ENCODE measurements at places on chromosomes 13 and 19. TPM values are rescaled to one million over a fixed set of nuclear protein-coding genes. Genes with fewer than 3 reads are reported as not detected.

SOX21 gene
- total RNA-seq, result not detected

DNA sequence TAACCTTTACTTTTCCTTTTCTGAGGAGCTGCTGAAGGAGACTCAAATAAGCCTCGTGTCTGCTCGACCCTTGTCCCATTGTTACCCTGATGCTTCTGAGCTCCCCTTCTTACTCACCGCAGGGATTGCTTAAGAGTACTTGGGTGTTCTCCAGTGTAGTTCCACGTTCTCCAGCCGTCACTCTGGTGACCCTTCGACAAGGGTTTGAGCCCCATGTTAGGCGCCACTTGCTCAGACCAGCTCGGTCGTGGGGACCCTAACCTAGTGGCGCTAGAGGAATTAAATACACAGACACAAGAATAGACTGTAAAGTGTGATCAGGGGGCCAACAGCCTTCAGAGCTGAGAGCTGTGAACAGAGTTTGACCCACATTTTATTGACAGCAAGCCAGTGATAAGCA lies 10.3 kb downstream of the ZNF480 start:
- H3K4me1 ChIP-seq, result no peaks in the 10 kb centered on the region
- H3K4me3 ChIP-seq, result peak overlapping the region; percentile 88
- no peak overlapping the region for H3K27ac ChIP-seq
- no peak for DNase-seq
- peaks cover 88% of the 10 kb centered on the region for H3K36me3 ChIP-seq

GRCh38 chr13:28582225-28582891 lies 76.6 kb upstream of the POMP start:
- DNase-seq, result no peak
- H3K4me1 ChIP-seq, result peaks cover 67% of the 10 kb centered on the region
- H3K27me3 ChIP-seq, result peaks cover 5% of the 10 kb centered on the region
- H3K27ac ChIP-seq, result peak overlapping the region; percentile 90
- no peak overlapping the region for H3K4me3 ChIP-seq

GRCh38 chr19:46284635-46285034 lies 12.2 kb upstream of the HIF3A start:
- peaks cover 17% of the 10 kb centered on the region for H3K4me1 ChIP-seq
- DNase-seq, result no peak

DNA sequence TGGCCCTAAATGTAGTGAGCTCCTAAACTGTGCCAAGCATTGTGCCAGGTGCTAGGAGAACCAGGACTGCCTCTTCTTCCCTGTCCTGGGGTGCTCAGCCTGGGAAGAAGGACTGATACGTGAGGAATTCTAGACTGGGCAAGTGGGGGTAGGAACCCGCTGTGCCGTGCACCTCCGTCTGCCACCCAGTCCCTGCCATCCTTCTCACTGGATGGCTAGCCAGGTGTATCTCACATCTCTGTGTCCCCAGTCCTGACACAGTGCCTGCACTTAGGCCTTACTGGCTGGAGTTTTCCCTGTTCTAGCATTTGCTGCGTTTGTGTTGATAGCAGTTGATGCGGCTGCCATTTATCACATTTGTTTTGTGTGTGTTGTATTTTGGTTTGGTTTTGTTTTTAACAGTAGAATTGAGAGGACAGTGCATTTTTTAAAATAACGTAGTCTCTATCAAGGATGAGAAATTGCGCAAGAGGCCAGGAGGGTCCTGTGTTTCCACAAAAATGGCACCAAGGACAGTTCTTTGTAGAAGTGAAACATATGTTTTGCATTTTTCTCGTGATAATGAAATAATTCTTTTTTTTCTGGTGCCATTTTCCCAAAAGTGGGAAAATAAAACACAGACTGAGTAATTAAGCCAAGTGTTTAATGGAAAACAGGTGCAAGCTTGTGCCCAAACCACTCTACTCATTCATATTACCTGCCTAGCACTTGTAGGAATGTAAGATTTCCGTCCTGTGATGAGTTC lies 4.7 kb upstream of the GPR183 start:
- H3K4me3 ChIP-seq, result no peak overlapping the region
- DNase-seq, result no peak
- H3K4me1 ChIP-seq, result peaks cover 20% of the 10 kb centered on the region
- peaks cover 12% of the 10 kb centered on the region for H3K36me3 ChIP-seq
- peaks cover 3% of the 10 kb centered on the region for H3K27me3 ChIP-seq

GRCh38 chr13:94239135-94239534 lies 240.3 kb downstream of the DCT start:
- H3K27ac ChIP-seq, result no peak overlapping the region
- H3K36me3 ChIP-seq, result no peaks in the 10 kb centered on the region
- no peak for DNase-seq
- H3K4me1 ChIP-seq, result peaks cover 21% of the 10 kb centered on the region

PBX4 gene
- total RNA-seq, result 0.82 TPM

COL5A3 gene
- 0.05 TPM for total RNA-seq

DNA sequence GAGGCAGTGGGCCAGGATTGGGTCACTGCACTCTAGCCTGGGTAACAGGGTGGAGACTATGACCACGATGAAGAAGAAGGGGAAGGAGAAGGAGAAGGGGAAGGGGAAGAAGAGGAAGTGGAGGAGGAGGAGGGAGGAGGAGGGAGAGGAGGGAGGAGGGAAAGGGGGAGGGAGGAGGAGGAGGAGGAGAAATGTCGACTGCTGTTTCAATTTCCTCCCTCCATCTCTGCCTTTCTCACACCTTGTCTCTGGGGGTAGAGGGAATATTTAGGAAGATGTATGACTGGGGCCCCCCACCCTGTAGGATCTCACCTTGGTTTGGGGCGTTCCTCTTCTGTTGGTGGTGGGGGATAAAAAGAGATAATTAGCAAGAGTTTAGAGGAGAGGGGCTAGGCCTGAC lies 3.8 kb downstream of the TNNT1 start:
- peaks cover 4% of the 10 kb centered on the region for H3K36me3 ChIP-seq
- H3K4me3 ChIP-seq, result no peak overlapping the region
- DNase-seq, result no peak
- H3K27ac ChIP-seq, result no peak overlapping the region
- H3K27me3 ChIP-seq, result peaks cover 17% of the 10 kb centered on the region
- no peaks in the 10 kb centered on the region for H3K4me1 ChIP-seq

GRCh38 chr19:35061583-35062373 lies 20.3 kb downstream of the HPN start:
- H3K36me3 ChIP-seq, result no peaks in the 10 kb centered on the region
- no peak overlapping the region for H3K4me3 ChIP-seq
- no peak for DNase-seq
- no peak overlapping the region for H3K27ac ChIP-seq

LAIR2 gene
- not detected for total RNA-seq

DNA sequence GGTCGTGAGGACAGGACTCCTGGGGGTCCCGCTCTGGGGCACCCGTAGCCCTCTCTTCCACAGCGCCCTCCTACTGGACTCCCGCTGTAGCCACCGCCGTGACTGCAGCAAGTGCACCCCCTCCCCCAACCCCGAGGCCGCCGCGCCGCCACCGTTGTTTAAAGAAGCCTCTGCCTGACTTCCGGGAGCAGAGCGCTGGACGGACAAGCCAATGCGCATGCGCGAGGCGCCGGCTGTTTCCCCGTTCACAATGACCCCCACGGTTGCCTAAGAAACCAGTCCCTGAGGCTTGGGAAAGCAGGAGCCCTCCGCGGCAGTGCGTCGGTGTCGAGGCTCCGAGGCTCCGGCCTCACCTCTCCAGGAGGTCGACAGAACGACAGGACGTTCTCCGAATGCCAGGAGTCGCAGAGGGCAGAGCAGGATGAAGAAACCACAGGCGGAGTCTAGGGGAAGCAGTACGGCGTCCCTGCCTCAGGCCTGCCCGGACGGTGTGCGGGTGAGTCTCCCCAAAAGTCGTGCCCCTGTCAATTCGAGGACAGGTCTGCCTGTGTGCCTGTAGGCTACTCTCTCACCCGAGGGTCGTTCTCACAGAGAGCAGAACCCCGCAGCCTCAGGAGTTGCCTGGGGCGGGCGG lies 70.5 kb upstream of the ZNF420 start:
- no peak overlapping the region for H3K27ac ChIP-seq
- H3K27me3 ChIP-seq, result peaks cover 8% of the 10 kb centered on the region
- peaks cover 28% of the 10 kb centered on the region for H3K36me3 ChIP-seq

FOSB gene
- 64.2 TPM for total RNA-seq
